ENCODE measurements at places on chromosomes 12 and 14. TPM values are rescaled to one million over a fixed set of nuclear protein-coding genes. Genes with fewer than 3 reads are reported as not detected.
A peak's percentile ranks its signal among the peaks of the same experiment; 100 is the strongest.

The TMEM63C gene
- 4.5 TPM for total RNA-seq

The RIPK3 gene
- 0.78 TPM for total RNA-seq

The SPIC gene
- total RNA-seq = not detected

The PMCH gene
- not detected for total RNA-seq

The TAS2R13 gene
- total RNA-seq = 6.9 TPM

The DNAI7 gene
- total RNA-seq = 0.29 TPM

GRCh38 chr12:95615749-95616148 is 64.5 kb upstream of the USP44 start:
- DNase-seq = no peak
- H3K36me3 ChIP-seq = no peaks in the 10 kb centered on the region
- no peaks in the 10 kb centered on the region for H3K27me3 ChIP-seq
- no peak overlapping the region for H3K27ac ChIP-seq

DNA sequence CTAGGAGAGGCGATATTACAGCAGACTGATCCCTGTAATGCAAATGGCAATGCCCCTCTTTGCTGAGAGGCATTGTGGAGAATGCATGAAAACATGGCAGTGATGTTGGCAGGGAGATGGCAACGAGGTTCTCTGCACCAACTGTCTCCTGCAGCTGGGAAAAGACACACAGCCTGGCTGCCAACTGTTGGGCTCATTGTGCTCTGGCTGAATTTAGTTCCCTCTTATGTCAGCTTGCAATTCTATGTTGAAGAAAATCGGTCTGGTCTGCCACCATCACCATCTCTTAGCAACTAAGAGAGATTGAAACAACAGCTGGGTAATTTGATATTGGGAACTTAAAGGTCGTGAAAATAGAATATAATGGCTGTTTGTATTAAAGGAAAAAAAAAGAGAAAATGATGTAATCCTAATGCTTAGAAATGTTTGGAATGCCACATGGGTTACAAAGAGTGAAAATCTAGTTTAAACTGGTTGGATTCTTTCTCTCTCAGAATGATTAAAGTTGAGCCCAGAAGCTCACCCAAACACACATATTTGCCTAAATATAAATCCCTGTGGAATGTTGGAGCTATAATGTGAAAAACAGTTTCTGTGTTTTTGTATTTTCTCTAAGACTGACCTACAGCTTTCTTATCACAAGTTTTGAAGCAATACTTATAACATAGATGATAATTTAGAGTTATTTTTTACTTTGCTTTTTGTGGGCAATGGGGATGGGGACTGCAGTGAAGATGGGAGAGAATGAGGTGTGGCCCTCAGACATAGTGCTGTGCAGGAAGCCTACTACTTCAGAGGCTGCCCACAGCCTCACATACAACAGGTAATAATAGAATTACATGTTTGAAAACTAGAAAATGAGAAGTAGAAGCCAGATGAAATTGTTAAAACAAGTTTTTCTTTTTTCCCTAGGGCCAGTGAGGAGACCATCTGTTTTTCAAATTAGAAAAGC is 143.7 kb downstream of the AKAP6 start:
- H3K36me3 ChIP-seq = no peaks in the 10 kb centered on the region
- H3K4me3 ChIP-seq = no peak overlapping the region
- H3K27ac ChIP-seq = no peak overlapping the region
- peaks cover 14% of the 10 kb centered on the region for H3K4me1 ChIP-seq
- no peak for DNase-seq
- no peaks in the 10 kb centered on the region for H3K27me3 ChIP-seq

DNA sequence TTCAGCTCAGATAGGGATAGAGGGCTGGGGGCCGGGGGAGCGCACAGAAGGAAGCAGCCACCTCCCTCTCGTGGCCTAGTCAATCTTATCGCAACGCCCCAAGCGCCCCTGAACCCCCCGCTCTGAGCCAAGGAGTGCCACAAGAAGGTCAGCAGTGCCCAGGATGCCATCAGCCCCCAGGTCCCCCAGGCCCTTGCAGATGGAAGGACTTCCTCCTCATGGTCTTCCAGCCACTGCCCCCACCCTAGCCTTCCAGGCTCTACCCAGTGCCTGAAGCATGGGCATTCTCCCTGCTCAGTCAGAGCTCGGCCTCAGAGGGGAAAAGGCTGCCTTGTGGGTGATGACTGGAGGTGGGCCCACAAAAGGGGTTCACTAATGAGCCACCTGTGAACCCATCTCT is 68.2 kb downstream of the BCL11B start:
- no peak overlapping the region for H3K4me3 ChIP-seq
- no peaks in the 10 kb centered on the region for H3K36me3 ChIP-seq
- no peaks in the 10 kb centered on the region for H3K27me3 ChIP-seq
- no peaks in the 10 kb centered on the region for H3K4me1 ChIP-seq
- DNase-seq = no peak
- no peak overlapping the region for H3K27ac ChIP-seq

DNA sequence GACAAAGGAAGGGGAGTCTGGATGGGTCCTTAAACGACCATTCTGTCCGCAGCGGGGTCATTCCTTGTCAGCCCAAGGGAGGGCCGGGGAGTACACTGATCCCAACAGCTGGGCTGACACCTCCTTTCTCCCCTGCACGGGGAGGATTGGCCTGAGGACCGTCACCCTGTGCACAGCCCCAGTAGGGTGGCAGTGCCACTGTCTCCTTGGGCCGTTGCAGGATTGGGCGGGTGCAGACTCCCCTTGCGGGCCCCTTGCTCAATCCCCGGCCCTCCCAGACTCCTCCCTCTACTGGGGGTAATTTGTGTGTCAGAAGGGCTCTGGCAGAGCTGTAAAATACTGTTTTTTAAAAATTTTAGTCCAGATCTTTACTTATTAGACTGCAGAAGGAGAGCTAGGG is 12.6 kb upstream of the AMN start:
- no peaks in the 10 kb centered on the region for H3K4me1 ChIP-seq
- no peak for DNase-seq
- H3K27me3 ChIP-seq = no peaks in the 10 kb centered on the region
- no peak overlapping the region for H3K27ac ChIP-seq

DNA sequence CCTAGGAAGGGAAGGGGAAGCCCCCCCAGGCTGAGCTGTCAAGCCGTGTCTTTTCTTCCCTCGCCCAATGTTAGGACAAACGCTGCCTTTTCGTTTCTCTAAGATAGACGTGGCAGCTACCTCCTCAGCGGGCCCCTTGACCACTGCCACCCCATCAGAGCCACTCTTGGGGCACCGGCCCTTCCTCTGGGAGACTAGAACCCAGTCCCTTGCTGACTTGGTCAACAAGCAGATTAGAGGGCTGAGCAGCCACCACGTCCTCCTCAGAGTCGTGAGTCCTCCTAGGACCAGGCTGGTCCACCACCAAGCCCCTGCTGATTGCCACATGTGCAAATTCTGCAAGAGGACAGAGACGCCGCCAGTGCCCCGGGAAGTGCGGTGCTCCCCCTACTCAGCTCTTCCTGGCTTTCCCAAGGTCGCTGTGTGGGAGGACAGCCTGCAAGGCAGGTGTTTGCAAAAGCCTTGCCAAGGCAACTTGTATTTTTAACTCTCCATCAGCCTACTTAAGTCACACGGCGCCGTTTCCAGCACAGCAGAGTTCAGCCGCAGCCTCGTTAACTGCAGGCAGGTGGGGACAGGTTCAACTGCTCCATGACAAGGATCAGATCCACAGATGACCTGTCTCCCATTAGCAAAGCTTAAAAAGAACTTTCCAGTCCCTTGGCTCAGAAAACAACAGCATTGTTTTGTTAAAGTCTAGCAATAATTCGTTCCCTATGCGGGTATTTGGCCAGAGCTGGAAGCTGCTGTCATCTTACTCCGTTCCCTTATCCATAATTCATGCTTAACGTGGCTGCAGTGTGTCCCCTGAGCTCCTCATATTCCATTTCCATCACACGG is 65.6 kb downstream of the TESC start:
- H3K27me3 ChIP-seq = no peaks in the 10 kb centered on the region
- peaks cover 6% of the 10 kb centered on the region for H3K36me3 ChIP-seq
- DNase-seq = no peak
- H3K27ac ChIP-seq = no peak overlapping the region
- no peak overlapping the region for H3K4me3 ChIP-seq
- peaks cover 8% of the 10 kb centered on the region for H3K4me1 ChIP-seq

DNA sequence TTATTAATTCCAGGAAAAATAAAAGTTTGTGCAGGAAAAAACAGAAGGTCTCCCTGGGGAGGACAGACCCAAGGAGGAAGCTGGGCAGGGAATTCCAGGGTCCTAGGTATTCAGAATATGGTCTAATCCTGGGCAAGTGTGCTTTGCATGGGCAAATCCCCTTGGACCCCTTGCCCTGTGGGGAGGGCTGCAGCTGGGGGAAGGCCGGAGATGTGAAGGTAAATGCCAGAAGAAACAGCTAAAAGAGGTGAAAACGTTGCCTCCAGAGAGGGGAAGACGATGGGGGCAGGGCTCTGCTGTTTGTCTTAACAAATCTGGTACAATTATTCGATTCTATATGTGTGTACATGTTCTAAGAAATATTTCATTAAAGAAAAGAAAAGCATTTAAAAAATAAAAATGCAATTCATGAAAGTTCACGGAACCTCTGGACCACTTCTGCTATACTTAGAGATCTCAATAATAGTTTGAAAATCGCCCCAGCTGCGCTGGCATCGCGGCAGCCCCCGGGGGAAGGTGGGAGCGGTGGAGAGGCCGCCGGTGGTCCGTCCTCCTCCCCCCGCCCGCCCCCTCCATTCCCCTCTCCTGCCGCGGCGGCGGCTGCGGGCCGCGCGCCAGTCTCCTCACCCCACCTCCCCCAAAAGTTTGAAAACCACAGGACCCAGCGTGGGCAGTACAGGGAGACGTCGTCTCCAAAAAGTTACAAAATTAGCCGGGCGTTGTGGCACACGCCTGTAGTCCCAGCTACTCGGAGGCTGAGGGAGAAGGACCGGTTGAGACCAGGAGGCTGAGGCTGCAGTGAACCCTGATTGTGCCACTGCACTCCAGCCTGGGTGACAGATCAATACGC is 1.5 kb upstream of the PRPF40B start:
- peak overlapping the region; percentile 76 for H3K27ac ChIP-seq
- H3K36me3 ChIP-seq = no peaks in the 10 kb centered on the region
- peak; percentile 56 for DNase-seq
- H3K4me3 ChIP-seq = peak overlapping the region; percentile 62
- peaks cover 13% of the 10 kb centered on the region for H3K4me1 ChIP-seq

- no peak for DNase-seq
- H3K36me3 ChIP-seq = no peaks in the 10 kb centered on the region
- no peak overlapping the region for H3K4me3 ChIP-seq
- no peak overlapping the region for H3K27ac ChIP-seq
- H3K27me3 ChIP-seq = no peaks in the 10 kb centered on the region
- no peaks in the 10 kb centered on the region for H3K4me1 ChIP-seq
These were observed 77.6 kb upstream of the DACT1 start for GRCh38 chr14:58560208-58560607.

DNA sequence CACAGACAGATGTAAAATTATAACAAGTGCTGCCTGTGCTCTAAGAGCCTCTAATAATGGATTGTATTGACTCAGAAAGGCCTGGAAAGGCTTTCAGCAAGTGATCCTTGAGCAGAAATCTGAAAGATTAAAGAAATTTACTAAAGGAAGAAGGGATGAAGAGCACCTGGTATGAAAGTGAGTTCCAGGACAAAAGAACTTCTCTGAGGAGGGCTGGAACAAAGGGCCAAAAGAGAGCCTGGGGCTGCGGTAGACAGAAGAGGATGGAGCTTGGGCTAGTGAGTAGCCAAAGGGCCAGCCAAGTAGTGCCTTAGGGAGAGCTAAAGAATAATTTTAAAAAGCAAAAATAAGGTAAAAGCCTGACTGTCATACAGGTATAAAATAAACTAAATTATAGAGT is 44.0 kb downstream of the BCAT1 start:
- H3K4me1 ChIP-seq = no peaks in the 10 kb centered on the region
- no peak for DNase-seq
- H3K27me3 ChIP-seq = no peaks in the 10 kb centered on the region

DNA sequence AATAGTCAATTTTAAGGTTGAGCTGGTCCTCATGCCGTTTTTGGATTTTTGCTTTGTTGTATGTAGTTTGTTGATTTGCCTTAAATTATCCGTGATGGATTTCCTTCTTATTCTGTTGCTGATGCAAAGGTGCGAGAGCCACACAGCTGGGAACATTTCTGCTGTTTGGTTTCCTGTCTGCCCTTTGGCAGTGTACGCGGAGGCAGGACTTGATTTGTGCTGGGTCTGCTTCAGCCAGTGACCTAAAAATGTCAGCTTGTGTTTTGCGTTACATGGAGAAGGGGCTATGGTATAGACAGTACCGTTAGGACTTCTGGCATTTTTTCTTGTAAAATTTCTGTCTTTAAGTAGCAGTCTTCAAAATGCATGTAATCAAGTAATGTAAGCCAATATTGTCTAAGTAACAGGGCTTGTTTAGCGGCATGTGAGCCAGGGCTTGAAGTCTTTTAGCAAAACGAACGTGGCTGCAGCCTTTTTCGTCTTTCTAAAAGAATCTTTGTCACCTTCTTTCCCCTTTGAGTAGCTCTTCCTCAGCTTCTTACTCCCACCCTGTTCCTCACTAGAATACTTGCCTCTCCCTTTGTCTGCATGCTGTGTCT is 18.2 kb upstream of the RD3L start:
- H3K27ac ChIP-seq = no peak overlapping the region
- H3K36me3 ChIP-seq = no peaks in the 10 kb centered on the region
- H3K4me1 ChIP-seq = no peaks in the 10 kb centered on the region
- no peak for DNase-seq
- no peak overlapping the region for H3K4me3 ChIP-seq

GRCh38 chr14:102262929-102263462 is 42.0 kb downstream of the MOK start:
- no peaks in the 10 kb centered on the region for H3K36me3 ChIP-seq
- no peaks in the 10 kb centered on the region for H3K4me1 ChIP-seq
- no peak overlapping the region for H3K4me3 ChIP-seq
- DNase-seq = no peak
- no peak overlapping the region for H3K27ac ChIP-seq

DNA sequence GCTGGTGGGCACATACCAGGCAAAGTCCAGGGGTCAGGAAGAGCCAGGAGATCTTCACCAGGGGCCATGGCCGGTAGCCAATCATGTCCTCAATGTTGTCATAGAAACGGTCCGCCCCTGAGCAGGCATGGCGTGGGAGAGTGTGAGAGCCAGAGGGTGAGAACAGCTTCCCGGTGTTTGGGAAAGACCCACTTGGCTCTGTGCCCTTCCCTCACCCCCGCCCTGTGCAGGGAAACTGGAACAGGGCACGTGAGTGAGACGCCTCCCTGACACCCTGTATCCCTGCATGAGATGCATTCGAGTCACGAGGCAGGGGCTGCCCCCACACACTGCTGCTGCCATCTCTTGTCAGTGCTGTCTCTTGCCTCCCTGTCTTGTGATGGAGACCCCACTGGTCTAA is 20.7 kb downstream of the SLC6A12 start:
- peaks cover 4% of the 10 kb centered on the region for H3K4me1 ChIP-seq
- no peaks in the 10 kb centered on the region for H3K27me3 ChIP-seq
- no peaks in the 10 kb centered on the region for H3K36me3 ChIP-seq
- H3K4me3 ChIP-seq = no peak overlapping the region

GRCh38 chr12:124345795-124346194 is 50.9 kb downstream of the RFLNA start:
- no peaks in the 10 kb centered on the region for H3K27me3 ChIP-seq
- H3K4me1 ChIP-seq = no peaks in the 10 kb centered on the region
- no peak overlapping the region for H3K27ac ChIP-seq
- H3K4me3 ChIP-seq = no peak overlapping the region
